ENCODE measurements at places on chromosomes 6 and 20.

DNA sequence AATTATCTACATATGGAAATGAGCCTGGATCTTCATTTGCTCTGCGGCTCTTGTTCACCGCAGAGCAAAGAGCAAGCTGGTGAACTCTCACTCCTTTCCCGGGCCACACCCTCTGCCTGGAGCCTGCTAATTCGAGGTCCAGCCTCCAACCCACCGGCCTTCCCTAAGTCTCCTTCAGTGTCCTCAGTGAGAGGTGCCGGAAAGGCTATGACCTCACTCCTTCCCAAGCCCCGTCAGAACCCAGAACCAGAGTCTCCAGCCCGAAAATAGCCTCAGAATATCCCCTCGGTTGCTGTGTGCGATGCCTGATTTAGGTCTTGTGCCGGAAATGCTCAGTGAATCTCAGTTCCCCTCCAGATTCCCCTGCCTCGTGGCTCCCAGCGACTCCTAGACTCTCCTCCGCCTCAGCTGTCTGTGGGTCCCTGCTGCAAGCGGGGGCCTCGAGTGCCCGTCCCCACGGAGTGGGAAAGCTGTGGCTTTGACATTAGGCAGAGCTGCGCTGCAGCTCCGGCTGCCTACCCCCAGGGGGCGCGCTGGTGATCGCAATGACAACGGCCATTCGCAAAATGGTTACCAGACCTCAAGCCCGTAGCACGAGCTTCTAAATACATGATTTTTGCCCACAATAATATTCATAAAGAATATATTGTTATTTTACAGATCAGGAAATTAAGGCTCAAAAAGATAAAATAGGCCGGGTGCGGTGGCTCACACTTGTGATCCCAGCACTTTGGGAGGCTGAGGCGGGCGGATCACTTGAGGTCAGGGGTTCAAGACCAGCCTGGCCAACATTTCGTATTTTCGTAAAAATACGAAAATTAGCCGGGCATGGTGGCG lies 4.1 kb upstream of the BNIP5 start:
- DNase-seq: peak; percentile 75

DNA sequence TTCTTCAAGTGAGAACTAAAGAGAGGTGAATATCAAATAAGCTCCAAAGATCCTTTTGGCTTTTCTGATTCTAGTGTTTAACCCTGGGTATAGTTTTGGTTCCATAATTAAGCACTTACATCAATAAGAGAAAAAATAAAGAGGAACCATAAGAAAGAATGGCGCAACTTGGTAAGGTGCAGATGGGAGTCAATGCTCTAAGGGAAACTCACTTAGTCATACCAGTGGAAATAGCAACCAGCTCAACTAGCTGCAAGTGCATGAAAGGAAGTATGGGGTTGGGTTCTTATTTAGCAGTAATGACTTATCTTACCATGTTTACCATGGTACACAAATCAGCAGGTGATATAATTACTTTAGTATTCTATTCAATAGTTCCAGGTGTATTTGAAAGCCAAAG lies 296.5 kb upstream of the RUNX2 start:
- no peak for DNase-seq

DNA sequence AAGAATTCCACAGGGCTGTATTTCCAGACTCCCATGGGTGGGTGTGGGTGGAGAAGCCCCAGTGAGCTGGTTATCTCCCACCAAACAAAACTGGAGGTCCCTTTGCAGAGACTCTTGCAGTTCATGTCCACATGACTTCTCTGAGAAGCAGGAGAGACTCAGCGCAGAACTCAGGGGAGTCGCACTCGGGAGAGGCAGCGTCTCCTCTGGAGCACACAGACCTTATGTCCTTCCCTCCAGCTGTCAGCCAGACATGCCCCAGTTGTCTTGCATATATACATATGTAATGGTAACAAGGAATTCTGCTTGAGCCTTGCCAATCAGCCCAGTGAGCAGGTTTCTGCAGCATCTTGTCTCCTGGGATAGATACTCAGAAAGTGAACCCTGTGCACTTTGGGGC lies 23.8 kb downstream of the MYT1 start:
- no peak for DNase-seq

DNA sequence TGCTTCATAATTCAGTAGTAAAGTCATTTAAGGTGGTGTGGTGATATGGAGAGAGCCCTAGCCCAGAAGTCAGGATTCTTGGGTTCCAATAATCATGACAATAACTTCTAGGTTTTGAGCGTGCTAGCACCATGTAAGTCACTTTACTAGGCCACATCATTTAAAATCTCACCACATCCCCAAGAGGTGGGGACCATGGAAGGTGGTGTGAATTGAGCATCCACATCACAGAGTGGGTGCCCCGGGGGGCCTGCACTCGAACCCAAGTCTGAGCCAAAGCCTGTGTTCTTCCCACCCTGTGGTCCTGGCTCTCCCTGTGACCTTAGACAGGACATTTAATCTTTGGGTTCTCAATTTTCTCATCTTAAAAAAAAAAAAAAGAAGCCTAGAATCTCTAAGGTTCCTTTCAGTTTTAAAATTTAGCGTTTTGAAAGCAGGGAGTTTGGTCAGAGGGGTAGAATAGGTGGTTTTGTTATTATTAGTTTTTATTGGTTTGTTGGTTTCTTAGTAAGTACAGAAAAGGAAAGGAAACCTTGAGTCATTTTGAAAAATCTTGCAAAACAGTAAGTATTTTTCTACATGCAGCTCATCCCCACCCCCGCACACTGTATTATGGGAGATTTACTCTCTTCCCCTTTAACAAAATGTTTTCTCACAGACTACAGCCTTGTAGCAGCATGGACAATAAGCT lies 26.4 kb downstream of the ARMC2 start:
- no peak for DNase-seq

- DNase-seq: no peak
Observed at GRCh38 chr6:34934516-34934915, 45.5 kb downstream of the ANKS1A start.

GRCh38 chr6:134363323-134364039 lies 45.6 kb upstream of the SGK1 start:
- DNase-seq: no peak

DNA sequence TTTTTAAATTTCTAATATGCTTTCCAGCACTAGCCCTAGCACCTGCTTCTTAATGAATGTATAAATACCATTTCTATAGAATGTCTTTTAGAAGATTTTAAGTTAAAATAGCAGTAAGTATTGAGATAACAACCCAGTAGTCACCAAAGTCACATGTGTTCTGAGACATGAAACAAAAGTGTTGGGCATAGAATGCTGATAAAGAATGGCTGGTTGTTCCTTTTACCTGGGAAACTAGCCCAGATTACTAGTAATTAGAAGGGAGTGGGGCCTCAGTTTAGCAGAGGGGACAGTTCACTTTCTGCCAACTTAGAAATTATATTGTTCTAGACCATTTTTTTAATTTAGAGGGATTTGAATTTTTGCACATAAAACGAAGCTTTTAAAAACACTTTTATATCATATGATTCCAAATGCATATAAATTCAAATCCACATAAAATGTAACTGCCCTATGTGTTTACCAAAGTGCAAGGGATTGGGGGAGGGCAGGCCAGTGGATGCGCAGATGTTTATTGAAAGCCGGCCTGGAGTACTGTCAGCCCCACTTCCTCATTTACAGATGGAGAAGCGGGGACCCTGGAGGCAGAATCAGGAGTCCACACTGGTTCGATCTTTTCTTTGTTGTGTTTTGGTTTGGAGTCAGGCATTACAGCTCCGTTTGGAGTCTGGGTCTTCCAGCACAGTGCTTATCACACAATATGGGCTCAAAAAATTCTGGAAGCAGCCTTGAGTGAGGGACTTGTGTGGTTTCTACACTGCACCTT lies 139.8 kb downstream of the ZDHHC14 start:
- DNase-seq: no peak

DNA sequence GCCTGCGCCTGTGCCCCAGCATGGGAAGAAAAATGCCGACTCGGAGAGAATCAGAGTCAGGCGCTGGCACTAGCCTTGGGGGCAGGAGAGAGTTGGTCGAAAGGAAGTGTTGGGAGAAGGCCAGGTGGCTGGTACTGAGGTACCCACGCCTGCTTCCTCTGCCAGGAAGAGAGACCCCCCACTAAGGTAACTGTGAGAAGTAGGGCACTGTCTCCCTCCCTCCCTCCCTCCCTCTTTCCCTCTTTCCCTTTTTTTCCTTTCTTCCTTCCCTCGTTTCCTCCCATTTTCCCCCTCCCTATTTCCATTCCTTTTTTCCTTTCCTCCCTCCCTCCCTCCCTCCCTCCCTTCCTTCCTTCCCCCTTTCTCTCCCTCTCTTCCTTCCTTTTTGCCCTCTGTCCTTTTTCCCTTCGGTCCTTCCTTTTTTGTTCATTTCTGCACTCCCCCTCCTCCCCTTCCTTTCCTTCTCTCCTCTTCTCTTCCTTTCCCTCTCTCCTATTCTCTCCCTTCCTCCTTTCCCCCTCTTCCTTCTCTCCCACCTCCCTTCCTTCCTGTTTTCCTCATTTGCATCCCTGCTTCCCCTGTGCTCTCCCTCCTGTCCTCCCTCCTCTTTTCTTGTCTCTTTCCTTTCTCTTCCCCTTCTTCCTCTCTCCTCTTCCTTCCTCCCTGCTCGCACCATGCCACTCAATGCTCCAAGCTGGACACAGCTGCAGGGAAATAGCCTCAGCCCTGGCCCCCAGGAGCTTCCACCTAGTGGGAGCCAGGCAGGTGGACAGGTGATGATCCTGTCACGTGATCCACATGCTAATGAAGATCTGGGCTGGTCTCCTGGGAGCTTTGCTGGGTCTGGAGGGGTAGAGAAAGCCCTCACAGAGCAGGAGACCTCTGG lies 148.0 kb downstream of the DHX35 start:
- no peak for DNase-seq

GRCh38 chr6:88455317-88455716 lies 289.2 kb upstream of the CNR1 start:
- no peak for DNase-seq

GRCh38 chr6:114941078-114941477 lies 598.3 kb upstream of the HS3ST5 start:
- DNase-seq: no peak

DNA sequence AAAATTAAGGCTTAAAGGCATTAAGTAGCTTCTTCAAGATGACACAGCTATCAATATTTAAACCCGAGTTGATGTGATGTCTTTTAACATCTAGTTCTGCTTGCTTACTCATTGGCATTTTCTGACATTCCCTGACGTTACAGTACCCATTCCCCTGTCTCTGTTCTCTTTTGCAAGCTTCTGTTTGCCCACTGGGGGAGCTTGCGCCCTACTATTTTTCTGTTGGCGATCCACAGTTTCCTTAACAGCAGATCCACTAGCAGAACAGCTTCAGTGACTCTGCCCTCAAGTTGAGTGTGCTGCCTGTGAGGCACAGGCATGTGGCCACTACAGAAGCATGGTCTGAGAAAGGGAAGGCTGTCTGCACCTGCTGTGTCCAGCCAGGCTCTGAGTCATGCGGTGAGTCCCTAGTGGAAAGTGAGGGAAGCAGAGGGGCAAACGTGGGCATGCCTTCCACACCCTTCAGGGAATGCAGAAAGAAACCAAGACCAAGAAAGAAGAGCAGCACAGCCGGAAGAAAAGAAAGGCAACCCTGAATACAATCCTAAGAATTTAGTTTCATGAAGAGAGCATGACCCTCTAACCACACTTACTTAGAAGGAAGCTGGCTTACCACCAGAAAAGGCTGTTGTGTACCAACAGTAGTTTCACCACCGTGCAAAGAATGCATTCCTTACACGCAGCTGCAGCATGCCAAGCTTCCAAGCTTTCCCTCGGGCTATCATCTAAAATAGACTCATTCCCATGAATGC lies 97.7 kb upstream of the VGLL2 start:
- no peak for DNase-seq

- no peak for DNase-seq
Observed at GRCh38 chr20:8353512-8353911, 221.4 kb downstream of the PLCB1 start.

GRCh38 chr6:148203970-148204369 lies 138.7 kb upstream of the SASH1 start:
- DNase-seq: peak; percentile 25

DNA sequence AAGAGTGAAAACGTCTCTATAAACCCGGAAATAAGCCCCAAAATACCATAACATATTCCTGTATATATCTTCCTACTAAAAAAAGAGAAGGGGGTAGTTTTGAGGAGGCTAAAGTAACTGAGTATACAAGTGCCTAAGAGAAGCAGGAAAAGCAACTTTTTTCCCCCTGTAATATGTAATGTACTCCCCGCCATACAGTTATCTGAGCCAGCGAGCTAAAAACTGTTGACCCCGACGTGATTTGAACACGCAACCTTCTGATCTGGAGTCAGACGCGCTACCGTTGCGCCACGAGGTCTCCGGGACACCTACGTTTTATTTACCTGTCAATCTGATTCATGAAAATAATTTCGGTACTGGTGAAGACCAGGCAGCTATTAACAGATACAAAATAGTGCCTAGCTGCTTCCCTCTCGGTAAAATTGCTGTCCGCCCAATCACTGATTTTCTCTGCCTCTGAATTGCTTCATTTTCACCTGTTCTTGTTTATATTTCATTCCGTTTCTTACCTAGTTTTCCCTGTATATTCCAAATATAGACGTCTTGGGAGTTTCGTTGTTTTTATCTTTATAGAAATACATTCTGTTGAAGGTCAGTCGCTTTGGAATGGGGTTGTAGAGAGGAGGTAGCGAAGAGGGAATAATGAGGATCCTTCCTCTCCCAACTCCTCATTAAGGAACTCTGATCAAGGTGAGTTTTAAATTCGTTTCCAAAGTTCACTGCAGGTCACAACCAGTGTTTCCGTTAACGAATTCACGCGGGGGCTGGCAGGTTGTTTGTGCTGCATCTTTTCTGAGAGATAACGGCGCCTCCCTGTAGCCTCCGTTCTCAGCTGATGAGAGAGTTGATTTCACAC lies 33.6 kb upstream of the BTN3A2 start:
- peak; percentile 39 for DNase-seq

DNA sequence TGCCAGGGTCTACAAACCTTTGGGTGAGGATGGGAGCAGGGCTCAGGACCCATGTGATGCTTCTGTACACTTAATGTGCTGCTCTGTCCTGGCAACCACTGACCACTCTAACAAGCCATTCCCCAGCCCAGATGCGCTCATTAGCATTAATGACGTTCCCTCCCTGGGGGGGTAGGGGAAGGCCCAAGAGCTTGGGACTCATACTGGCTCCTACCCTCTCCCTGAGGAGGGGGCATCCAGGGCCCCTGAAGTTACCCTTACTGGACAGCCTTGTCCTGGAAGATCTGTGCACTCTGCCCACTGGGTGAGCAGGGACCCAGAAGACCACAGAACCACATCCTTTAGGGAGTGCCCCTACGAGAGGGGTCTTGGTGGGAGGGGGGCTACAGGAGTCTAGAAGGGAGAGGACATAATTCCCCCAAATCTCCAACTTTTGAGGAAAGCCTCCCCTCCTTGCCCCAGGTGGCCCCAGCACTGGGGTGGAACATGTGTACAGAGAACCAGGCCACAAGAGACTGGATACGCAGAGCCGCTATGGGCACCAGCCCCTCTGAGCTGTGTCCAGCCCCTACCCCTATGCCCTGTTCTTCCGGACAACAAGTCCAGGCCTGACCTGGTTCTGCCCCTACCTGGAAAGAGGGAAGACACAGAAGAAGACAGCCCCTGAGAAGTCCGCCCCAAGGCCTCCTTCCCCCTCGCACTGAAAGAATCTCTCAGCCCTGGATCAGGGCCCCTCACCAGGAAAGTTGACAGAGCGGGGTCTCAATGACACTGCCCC lies 1.4 kb downstream of the TEAD3 start:
- DNase-seq: no peak

GRCh38 chr6:130076512-130076911 lies 58.1 kb downstream of the L3MBTL3 start:
- no peak for DNase-seq

- no peak for DNase-seq
Observed at GRCh38 chr20:50681359-50682064, 9.8 kb downstream of the RIPOR3 start.

- DNase-seq: no peak
Observed at GRCh38 chr20:44176833-44177534, 10.0 kb downstream of the JPH2 start.

- no peak for DNase-seq
Observed at GRCh38 chr6:15331143-15331542, 85.3 kb downstream of the JARID2 start.

All from activated CD4-positive, alpha-beta T cell treated with anti-CD3 and anti-CD28 coated beads, Interleukin-2, amount 50 U/mL, for 1 hour (primary cell).